ENCODE measurements at places on chromosomes 1 and 21.

GRCh38 chr21:42079008-42079938, 8.2 kb downstream of the UMODL1 start:
- DNase-seq: no peak

- DNase-seq: no peak
Observed at GRCh38 chr1:150065184-150065871, 2.2 kb upstream of the VPS45 start.

- DNase-seq: no peak
Observed at GRCh38 chr1:204180133-204180532, 14.0 kb upstream of the REN start.

DNA sequence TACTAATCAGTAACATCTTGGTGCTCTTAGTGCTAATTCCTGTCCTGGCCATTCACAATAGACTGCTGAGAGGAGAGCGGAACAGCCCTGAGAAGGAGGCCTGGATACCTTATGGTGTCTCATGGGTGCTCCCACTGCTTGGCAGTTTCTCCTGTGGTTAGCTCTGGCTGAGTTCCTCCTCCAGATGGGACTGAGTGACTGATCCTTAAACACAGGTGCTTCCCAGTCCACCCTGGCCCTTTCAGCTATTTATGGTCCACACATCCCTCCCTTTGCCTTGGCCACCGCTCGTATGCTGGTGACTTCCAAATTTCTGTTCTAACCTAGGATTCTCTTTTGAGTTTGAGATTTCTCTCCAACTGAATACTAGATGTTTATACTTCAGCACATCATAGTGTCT, 157.0 kb upstream of the CACNA1E start:
- DNase-seq: no peak

GRCh38 chr1:176849281-176849680, 315.2 kb downstream of the ASTN1 start:
- no peak for DNase-seq

DNA sequence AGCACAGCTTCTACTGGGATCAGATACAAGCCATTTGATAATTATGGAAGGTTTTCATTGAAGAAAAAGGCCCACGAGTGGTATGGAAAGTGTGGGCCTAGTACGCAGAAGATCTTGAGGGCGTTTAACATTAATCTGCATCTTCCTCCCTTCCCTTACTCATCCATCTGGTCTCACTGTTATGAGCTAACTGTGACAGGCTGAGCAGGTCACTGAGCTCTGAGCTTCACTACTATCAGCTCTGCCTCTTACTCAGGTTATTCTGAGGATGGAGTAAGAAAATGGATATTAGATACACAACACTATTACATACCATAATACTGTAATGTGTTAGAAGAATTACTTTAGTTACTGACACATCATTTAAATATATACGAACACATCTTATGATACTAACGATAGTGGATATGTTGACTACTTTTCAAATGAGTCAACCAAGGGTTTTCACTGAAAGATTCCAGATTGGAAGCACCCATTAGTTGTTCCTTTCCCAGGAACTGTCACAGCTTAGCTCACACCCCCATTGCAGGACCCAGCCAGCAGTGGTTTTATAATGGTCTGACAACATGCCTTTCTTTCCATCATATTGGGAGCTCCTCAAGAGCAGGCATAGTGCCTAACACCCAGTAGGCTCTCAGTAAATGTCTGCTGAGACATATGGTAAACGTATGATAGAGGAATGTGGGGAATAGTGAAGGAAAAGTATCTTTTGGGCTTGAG, 97.8 kb upstream of the C8B start:
- DNase-seq: no peak

DNA sequence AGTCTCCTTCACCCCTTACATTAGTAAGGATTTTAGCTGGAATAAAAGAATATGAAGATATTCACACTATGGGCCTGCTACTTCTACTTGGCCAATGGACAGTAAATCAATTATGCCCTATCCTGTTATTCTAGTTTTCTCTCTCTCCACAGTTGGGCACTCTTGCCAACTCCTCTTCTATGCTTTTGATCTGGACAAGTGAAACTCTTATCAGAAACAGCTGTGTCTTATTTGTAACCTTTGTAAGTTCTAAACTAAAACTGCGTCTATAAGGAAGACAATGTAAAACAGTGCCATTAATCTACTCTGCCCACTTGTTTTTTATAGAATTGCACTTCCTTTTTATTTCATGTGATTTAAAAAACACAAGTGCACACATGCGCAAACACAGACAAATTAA, 244.0 kb upstream of the DMRTA2 start:
- no peak for DNase-seq

DNA sequence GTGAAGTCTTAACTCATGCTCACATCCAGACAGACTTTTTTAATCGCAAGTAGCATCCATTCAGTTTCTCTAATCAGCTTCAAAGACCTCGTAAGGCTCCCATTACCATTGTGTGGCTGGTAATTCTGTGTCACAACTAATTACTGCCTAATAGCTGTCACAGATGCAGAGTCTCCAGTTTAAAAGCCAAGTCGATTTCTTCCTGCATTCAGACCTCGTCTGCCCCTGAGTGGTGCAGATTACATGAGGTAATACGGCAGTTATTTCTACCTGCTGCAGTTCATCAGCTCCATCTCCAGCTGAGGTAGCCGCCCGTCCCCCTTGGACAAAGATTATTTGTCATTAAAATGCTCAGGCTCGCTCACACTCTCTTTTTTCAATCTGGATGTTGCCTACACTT, 34.4 kb upstream of the OLIG2 start:
- DNase-seq: no peak

DNA sequence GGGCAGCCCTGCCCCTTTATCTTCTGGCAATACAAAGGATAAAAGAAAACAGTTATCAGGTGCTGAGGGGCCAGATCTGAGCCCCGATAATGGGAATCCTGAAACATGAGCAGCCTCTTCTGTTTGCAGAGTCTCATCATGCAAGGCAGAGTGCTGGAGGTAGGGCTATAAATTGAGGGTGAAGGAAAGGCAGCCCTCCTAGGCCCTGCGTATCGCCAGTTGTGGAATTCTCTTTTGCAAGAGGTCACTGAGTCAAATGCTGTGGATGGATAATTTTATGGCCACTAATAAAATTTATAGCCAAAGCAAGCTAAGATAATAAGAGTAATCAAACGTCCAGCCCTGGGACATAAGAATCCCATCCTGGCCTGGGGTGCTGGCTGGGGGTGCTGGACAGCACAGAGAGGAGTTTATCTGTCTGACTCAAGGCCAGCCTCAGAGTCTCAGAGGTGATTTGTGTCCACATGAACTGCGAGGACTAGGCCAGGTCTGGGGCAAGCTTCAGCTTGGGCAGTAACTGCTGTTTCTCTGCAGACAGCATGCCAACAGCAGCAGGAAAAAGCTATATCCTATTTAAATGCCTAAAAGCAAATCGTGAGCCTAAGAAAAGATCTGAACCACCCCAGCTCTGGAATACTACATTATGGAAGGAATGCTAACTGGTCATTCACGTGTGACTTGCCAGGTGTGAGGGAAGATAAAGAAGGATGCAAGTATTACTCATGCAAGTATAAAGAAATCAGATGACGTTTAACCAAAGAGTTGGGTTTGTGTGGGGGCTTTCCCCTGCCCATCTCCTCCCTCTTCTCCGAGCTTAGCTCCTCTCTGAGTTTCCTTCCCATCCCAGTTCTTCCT, 254.8 kb downstream of the KIF26B start:
- DNase-seq: no peak

GRCh38 chr1:228369608-228370438, 36.8 kb downstream of the TRIM11 start:
- no peak for DNase-seq

GRCh38 chr1:232463225-232463624, 166.7 kb downstream of the SIPA1L2 start:
- no peak for DNase-seq

- DNase-seq: no peak
Observed at GRCh38 chr1:228935198-228935663, 200.0 kb downstream of the RHOU start.

- DNase-seq: no peak
Observed at GRCh38 chr1:156698995-156699394, 6.4 kb downstream of the CRABP2 start.

- DNase-seq: no peak
Observed at GRCh38 chr1:221620437-221621384, 121.2 kb downstream of the DUSP10 start.

- no peak for DNase-seq
Observed at GRCh38 chr1:36561361-36561724, 78.6 kb upstream of the CSF3R start.

DNA sequence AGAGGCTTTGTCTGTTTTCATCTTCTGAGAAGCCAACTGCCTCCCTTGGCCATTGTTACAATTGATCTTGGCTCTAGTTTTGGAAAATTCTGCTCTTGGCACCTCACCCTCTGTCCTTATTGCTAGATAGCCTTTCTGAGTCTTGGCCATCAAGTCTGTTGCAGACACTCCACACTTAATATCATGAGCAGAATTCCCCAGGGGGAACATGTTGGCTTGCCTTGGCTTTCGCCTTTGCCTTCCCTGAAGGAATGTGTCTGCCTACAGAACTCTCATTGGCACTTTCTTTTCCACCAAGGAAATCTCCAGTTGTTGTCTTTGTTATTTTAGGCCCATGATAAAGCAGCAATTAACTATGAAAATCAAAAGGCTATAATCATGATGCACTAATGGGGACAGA, 42.7 kb upstream of the LDLRAP1 start:
- no peak for DNase-seq

GRCh38 chr1:235038701-235039100, 89.9 kb downstream of the TOMM20 start:
- DNase-seq: no peak

- DNase-seq: no peak
Observed at GRCh38 chr21:34073749-34074282, 438 bp downstream of the MRPS6 start.
